ENCODE measurements at places on chromosomes 1 and 21.

- no peak for DNase-seq
Observed at GRCh38 chr1:68379085-68379478, 70.7 kb downstream of the RPE65 start.

DNA sequence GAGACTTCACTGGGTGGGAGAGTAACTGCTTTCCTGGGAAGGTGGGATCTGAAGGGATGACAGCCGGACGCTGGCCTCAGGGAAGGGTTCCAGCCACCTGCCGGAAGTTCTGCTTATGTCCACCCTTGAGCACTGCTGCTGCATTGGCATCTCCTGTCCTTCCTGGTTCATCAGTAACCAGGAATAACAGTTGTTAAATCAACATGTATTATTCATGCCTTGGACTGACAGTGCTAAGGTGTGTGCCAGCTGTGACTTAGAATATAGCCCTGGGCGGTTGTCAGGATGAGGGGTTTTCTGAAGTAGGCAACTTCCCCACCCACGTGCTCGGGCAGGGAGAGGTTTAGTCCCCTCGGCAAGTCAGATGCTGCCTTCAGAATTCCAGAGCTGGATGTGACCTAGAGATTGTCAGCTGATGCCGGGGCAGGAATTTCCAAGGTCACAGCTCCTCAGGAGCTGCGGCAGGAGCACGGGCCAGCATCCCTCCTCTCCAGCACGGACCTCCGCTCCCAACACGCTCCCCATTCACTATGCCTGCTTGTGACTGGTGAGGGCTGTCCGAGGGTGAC lies 17.9 kb downstream of the CLDN14 start:
- DNase-seq: no peak

- peak; percentile 83 for DNase-seq
Observed at GRCh38 chr1:206470692-206471414, 577 bp downstream of the IKBKE start.

GRCh38 chr1:160951443-160952128 lies 3.0 kb downstream of the ITLN2 start:
- peak; percentile 86 for DNase-seq

DNA sequence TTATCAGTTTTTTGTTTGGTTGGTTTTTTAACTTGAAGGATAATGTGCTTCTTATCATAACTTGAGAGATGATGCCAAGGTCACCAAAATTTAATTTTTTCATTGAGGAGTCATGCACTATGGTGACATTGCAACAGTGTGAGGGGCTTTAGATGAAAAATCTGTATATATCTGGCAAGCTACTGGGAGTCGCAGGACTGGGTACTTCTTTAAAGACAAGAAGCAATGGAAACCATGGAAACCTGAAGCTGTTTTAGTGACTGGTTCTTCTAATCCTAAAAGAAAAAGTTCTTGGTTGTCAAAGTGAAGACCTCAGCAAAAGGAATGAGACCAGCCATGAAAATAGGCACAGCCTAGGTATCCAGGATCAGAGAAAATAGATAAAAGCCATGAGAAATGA lies 31.1 kb downstream of the ZC3H11B start:
- DNase-seq: no peak

GRCh38 chr1:44297695-44298400 lies 57.2 kb downstream of the ERI3 start:
- no peak for DNase-seq

DNA sequence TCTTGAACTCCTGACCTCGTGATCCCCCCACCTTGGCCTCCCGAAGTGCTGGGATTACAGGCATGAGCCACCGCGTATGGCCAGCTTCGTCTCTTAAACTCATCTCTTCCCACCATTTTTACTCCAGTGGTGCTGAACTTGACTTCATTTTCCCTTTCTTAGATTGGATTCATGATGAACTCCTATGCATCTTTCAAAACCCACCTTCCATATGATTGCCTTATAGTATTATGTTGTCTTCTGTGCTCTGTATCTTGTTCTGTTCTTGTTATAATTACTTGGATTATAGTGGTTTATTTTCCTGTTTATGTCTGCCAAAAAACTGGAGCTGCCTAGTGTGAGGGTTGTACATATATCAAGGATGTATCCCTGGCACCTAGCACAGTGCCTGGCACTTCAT lies 110.8 kb upstream of the GADD45A start:
- no peak for DNase-seq

DNA sequence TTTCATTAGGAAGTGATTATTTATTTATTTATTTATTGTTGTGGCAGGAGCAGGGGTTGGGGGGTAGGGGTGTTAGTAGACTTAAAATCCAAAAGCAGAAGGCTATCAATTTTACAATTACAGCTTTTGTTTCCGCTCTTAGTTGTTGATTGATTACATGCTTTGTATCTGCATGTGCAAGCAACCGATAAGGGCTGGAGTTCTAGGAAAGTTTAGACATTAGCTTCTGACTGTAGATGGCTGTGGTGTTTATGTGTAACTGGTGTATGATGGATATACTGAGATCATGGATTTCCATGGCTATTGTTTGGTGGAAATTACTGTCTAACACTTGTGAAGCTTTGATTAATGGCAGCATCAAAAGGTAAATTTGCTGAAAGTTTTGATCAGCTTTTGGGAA lies 2.8 kb downstream of the ST6GALNAC5 start:
- DNase-seq: no peak

DNA sequence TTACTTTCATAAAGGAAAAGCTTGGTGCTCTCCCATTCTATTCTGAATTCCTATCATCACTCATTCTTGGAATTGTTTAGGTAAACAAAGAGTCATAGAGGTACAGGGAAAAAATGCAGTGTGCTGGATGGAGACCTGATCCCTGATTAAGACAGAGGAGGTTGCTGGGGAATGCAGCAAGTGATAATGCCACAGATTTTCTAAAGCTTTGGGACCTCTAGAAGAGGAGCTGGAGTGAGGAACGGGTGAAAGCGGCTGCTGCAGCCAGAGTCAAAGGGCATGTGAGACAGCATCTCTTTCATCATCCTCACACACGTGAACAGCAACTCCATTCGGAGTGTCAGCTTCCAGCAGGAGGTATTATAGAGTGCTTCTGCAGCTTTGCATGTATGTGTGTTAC lies 54.9 kb upstream of the DIPK1A start:
- no peak for DNase-seq

DNA sequence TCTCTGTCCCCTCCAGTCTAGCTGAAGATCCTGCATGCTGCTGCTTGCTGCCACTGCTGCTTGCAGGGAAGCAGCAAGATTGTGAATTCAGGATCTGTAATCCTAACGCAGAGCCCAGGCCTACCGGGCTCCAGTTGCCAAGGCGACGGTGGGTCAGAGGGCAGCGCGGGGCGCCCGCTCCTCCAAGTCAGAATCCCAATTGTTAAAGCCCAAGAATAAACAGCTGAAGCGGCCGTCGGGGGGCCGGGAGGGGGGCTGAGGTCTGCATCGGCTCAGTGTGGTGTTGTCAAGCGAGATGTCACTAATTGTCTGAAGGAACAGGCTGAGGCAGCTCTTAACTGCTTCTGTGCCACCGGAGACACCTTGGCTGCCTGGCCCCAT lies 36.8 kb downstream of the AHDC1 start:
- DNase-seq: no peak

GRCh38 chr21:43871487-43871886 lies 6.5 kb downstream of the AGPAT3 start:
- no peak for DNase-seq

DNA sequence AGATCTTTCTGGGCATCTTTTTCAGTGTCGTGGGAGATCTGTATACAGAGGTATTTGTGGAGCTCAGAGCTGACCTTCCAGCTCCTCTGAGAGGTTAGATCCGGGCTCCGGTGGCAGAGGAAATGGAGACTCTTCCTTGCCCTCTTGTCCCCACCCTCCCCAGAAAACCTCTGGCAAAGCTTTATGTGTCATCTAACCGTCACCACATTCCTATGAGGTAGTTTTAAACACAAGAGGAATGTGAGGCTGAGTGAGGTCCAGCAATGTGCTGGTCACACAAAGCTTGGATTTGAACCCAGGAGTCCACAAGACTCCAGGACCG lies 1.2 kb downstream of the CD160 start:
- DNase-seq: no peak

DNA sequence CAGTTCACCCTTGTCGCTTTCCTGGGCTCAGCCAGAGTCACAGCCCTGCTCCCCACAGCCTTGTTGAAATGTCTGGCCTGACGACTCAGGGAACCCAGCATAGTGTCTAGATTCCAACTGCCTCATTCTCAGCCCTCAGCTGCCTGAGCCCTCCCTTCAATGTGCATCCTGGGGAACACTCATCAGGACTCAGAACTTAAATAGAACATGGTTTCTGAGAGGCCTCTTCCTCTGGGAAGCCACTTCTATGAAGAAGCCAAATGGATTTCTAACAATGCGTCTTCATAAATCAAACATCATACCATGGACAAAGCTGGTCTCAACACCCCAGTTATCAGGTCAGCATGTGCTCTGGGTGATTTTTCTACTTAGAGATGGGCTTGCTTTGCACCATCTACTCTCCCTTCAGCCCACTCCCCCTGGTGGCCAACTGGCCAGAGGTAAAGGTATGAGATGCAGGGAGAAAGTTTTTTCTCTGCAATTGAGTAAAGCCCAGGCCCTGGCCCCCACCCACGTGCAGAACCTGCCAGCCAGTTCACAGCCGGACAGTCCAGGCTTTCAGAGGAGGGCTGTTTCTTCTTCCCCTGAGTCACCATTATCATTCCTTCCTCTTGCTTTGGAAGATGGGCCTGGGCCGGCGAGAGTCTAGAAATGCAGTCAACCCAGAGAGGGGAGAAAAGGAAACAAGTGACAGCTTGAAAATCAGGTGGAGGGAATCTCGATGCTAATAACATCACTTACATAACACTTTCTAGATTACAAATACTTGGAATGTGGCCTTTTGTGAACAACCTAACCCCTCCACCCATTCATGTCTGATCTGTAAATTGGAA lies 32.1 kb downstream of the CD244 start:
- DNase-seq: peak; percentile 84

- DNase-seq: no peak
Observed at GRCh38 chr1:53050310-53050709, 11.7 kb upstream of the PODN start.

GRCh38 chr1:30905916-30906620 lies 2.5 kb downstream of the SDC3 start:
- DNase-seq: no peak

DNA sequence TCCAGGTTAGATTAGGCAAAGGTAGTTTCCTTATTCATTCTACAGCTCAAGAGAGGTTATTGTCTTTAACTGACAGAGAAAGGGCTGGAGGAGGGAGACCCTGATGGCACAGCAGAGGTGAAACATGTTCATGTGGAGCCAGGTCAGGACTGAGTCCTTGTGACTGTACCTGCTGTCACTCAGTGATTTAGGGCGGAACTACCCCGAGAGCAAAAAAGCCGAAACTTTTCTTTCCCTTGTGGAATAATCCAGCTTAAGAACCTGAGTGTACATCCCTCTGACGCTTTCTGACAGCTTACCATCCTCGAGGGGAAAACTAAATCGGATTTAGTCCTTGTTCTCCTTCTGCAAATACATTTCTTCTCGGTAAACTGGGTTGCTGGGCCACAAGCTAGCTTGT lies 273.2 kb downstream of the BACH1 start:
- DNase-seq: no peak

DNA sequence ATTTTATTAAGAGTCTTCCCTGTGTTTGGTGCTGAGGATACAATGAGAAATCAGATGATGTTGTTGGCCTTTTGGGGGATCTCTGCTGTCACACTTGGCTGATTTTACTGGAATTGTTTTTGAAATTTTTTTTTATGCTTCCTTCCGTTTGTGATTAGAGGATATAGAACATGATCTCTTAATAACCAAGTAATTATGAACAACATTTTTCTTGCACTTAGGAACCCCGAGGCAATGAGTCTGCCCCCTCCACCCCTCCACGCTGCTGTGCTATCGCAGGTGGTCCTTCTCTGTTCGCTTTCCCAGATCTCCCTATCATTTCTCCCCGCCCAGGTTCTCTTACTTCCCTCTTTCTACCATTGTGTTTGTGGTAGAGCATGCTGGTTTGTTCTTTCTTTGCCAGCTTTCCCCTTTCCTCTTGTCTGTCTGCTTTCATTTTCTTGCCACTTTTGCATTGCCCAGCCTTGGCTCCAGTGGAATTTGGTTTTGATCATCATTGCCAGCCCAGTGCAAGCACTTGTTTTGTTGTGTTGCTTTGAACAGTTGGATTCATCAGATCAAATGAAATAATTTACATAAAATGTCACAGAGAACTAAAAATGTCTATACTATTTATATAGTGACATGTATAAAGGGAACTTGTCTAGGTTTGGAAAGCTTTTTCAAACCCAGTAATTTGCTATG lies 73.1 kb upstream of the SCCPDH start:
- no peak for DNase-seq

DNA sequence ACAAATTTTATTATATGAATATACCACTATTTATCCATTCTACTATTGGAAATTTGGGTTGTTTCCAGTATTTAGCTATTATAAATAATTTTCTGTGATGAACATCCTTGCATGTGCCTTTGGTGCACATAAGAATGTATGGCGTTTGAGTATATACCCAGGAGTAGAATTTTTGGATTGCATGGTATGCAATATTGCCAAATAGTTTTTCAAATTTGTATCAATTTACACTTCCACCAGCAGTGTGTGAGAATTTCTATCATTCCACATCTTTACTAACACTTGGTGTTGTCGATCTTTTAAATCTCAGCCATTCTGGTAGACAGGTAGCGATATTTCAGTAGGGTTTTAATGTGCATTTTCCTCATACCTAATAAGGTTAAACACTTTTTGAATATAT lies 9.2 kb upstream of the FNBP1L start:
- no peak for DNase-seq

DNA sequence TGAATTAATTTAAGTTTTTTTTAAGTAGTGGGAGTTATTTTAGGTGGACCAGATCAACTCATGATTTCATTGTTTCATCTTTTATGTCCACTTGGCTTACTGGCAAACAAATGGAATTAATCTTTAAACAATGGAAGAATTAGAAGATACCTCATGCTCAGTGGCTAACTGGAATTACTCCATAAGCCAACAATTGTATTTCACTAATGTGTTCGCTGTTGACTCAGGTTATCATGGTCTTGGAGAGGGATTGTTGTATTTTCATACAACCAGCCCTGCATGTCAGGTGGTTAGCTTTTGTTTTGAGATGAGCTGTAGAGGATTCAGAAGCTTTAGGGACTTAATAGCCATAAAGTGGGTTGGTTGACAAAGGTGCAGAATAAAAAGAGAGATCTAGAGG lies 57.2 kb upstream of the HMCN1 start:
- no peak for DNase-seq

DNA sequence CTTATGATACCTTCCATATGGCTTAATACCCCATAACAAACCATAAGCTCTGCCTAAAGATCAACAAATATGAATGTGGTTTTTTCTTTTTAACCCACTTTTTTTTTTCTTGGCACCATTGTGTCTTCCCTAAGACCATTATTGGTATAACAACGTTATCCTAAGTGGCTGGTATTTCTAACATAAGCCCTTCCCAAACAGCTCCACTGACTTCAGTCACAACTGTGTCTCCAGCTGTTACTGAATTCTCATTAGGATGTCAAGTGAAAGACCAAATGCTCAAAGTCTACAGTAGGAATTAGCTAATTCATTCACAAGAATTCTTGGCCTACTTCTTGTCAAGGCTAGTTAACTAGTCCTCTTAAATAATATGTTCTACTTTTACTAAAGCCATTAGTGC lies 4.2 kb upstream of the RXRG start:
- DNase-seq: no peak
